ENCODE measurements at places on chromosomes 11 and 22.

DNA sequence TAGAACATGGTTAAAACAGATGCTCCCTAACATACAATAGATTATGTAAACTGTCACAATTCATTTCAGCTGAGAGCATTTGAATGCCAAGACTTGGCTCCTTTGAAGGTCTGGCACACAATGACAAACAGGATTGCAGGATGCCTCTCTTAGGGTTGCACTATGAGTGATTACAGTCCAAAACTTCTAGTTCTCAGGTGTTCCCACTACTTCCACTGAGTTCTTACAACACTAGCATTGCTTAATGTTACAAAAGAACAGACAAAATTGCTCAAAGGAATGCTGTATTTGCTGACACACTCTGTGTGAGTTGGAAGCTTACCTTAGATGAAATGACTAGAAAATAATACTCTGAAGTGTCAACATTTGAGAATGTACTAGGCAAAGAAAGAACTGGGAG lies 2413.8 kb upstream of the RAG2 start:
- DNase-seq: no peak

- no peak for DNase-seq
These were observed 226.4 kb downstream of the FAM76B start for GRCh38 chr11:95563173-95563572.

DNA sequence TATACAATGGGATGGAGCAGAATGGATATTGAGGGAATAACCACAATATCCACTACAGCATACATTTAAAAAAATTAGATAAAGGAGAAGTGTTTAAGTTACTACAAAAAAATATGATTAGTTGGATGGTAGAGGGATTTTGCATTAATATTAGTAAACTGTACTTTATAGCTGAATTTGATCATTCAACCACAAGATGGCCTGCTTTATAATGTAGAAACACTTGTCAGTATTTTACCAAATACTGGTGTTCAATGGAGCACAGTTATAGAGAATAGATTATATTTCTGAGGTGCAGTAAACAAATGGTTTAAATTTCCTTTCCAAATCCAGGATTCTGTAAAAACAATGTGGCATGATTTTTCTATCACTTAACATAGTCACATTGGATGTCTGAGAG lies 818.8 kb upstream of the CHORDC1 start:
- no peak for DNase-seq

- no peak for DNase-seq
These were observed 73.8 kb upstream of the CDON start for GRCh38 chr11:126136507-126136906.

GRCh38 chr11:64763526-64764039 lies 3.8 kb upstream of the PYGM start:
- DNase-seq: no peak

GRCh38 chr11:123384116-123384515 lies 46.0 kb upstream of the GRAMD1B start:
- no peak for DNase-seq

- DNase-seq: no peak
These were observed 105.3 kb upstream of the E2F8 start for GRCh38 chr11:19345848-19346681.

DNA sequence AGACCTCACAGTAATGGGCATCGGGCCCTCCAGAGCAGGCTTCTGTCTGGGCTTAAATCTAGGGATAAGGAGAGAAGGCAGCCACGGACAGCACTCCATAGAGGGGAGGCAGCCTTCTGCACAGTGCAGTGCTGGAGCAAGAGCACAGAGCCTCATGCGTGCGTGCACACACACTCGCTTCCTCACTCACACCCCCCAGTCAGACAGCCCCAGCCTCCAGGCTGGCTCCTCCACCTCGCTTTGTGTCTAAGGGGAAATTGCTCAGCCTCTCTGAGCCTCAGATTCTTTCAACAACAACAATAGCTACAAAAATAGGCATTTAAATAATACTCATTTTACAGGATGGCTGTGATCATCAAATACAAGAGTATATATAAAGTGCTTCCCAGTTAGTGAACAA lies 26.7 kb upstream of the ETS1 start:
- no peak for DNase-seq

GRCh38 chr11:86438685-86439084 lies 64.0 kb downstream of the CCDC81 start:
- DNase-seq: no peak

DNA sequence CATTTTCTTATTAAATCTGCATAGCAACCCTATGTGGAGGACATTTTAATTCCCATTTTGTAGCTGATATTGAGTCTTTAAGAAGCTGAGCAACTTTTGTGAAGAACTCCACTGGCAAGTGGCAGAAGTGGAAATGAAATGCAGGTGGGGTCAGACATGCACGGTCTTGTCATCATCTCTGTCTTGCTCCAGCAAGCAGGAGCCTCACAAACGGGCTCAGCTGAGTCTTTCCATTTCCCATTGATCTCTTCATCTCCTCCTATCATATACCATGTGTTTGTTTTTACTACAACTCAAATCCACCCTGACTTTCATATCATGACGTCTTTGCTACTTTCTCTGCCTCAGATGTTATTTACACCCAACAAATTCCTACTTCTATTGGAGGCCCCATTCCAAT lies 97.9 kb upstream of the TENM4 start:
- DNase-seq: peak; percentile 19

- DNase-seq: no peak
These were observed 29.4 kb upstream of the RRAS2 start for GRCh38 chr11:14388352-14388751.

DNA sequence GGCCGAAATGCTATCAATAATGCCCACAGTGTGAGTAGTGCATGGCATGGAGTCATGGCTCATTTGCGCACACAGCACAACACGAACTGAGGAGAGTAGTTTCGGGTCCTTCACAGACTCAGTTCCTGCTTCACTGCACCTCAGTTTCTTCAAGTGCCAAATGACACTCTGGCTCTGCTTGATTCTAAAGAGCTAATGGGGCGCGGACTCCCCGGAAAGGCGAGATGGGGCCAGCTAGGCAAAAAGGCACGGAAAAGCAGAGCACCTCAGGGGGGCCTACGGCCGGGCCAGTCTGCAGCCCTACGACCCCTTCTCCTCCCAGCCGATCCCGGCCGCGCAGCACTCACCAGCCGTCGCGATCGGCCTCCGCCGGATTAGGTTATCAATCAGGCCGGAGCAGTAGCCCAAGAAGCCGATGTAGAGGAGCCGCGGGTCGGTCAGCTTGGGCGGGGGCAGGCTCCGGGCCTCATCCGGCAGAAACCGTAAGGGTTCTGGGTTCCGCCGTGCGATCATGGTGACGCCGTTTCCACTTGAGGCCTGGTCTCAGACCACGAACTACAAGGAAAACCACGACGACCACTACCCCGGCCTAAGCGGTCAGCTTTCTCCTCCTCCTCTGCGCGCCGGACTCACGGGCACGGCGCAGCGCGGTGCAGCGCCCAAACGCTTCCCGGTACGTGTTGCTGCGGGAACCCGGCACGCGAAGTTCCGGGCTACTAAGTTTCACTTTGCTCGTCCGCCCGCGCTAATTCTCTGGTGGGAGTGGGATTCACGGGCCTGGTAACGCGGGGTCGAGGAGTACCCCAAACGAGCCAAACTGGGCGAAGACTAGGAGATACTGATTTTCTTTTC lies at the start of gene NDUFC2:
Gene NDUFC2 (minus strand): TSS at position 631 of the 852 bp plus-strand sequence. CDS start 118 bp downstream, at position 513.
- DNase-seq: peak; percentile 72

DNA sequence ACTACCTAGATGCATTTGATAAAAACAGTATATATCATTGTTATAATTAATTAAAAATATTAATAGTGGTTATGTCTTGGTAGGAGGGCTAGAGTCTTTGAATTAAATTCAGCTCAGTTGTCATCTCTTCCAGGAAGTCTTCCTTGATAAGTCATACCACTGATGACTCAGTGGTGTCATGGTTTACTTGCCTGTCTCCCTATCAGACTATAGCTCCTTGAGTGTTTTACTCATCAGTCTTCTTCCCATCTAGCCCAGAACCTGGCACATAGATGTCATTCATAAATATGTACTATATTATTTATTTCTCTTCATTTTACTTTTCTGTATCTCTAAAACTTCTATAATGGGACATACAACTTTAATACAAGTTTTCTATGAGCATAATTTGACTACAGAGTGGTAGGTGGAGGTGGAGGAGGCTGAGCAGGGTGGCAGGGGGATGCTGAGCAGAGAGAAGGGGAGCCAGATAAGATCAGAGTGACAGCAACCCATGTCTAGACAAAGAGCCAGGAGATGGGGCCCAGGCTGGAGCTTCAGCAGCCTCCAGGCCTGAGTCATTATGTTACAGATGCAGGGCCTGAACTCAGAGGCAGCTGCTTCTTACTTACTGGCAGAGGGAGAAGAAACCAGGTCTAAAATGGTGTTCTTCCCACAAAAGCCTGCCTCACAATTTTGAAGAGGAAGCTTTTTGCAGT lies 82.3 kb upstream of the PHOX2A start:
- DNase-seq: no peak

DNA sequence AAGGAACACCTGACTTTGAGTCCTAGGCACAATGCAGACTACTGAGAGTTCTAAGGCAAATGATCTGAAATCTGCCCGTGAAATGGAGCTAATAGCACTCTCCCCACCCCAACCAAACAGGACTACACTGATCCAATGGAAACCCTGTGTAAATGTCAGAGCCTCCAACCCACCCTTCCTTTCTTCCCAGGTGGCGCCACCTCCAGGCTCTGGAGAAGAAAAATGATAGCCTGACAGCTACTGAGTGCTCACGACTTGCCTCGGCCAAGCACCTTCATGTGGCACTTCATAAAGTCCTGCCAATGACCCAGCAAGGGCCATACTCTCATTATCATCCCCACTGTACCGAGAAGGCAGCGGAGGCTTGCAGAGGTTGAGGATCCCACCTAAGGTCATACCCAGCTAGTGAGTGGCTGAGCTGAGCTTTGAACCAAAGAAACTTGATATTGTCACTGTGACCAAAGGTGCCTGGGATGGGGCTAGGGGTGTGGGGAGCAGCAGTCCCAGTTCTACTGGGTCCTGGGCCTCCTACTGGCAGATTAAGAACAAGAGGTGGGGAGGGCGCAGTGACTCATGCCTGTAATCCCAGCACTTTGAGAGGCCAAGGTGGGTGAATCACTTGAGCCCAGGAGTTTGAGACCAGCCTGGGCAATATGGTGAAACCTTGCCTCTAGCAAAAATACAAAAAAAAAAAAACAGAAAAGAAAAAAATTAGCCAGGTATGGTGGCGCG lies 20.5 kb downstream of the TST start:
- DNase-seq: peak; percentile 30

- no peak for DNase-seq
These were observed 109.6 kb downstream of the CEP164 start for GRCh38 chr11:117437041-117437790.

DNA sequence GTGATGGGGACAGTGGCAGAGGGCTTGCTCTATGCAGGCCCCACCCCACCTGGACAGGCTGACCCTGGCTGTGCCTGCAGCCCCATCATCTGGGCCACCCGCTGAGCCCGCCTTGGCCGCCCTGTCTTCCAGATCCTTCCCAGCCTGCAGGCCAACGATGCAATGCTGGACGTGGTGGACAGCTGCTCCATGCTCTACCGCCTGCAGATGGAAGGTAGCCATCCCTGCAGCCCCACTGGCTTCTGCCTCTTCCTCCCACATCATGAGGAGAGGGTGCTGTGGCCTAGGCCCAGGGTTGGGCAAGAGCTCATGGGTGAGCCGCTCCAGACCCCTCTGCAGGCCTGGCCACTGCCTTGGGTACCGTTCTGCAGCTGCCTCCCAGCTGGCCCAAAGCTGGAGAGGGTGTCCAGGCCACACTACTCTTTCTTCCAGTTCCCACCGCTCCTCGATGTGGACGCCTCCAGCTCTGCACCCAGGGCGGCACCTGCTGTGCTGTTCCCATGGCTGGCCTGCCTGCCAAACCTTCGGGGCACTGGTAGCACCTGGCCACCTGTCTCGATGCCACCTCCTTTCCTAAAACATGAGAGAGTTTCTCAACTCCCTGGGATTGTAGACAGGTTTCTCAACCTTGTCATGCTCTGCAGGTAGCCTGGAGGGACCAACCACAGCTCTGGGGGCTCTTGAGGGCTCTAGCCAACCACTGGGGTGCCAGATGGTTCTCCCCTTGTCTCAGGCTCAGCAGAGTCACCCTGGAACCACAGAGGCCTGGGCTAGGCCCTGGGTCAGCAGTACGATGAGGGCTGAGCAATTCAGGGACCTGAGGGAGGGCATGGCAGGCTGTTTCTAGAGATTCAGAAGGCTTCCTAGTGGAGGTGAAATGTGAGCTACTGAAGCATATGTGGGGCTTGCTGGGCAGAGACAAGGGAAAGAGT lies 9.5 kb upstream of the GTSE1 start:
- DNase-seq: no peak

DNA sequence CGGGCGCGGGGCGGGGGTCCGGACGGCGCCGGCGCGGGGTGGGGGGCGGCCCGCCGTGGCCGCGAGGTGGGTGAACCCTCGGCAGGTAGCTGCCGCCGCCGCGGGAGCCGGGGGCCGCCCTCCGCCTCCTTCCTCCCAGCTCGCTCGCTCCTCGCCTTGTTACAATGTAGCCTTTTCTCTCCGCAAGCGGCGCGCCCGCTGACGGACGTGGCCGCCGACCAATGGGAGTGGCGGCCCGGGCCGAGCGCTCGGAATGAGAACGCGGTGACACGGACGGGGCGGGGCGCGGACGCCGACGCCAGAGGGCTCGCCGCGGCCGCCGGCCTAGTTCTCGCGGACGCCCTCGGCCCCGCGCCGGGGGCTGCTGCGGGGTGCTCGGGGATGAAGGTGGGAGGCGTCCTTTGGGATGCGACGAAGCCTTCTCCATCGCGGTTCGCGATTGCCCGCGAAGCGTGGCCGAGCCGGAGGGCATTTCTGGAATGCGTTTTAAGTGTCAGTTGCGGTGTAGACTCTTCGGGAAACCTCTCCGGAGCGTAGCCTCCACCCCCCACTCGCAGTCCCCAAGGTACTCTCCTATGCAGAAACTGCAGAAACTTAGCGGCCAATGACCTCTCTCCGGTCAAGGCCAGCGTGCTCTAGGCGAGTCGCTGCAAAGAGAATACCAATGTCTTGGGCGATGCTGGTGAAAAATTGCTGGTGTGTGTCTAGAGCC lies 734 bp downstream of the PRDM11 start:
- peak; percentile 99 for DNase-seq

DNA sequence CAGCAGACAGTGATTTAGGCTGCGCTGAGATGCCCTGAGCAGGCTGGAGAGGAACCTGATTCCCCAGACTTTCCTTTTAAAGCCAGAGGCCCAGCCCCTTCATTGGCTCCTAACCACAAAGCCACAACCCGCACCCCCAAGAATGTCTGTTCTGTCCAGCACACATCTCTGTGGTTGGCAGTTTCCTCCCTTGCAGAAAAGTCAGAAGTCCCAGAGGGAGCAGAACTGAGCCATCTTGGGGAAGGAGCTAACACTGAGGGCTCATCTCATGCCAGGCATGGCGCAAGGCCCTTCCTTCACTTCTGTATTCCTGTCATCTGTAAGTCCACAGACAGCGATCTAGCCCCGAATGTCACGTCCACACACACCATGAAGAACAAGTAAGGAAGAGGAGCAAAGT lies 97.1 kb upstream of the SYT13 start:
- no peak for DNase-seq

All from RWPE1 (cell line).